ENCODE measurements at places on chromosomes 16 and 17.

DNA sequence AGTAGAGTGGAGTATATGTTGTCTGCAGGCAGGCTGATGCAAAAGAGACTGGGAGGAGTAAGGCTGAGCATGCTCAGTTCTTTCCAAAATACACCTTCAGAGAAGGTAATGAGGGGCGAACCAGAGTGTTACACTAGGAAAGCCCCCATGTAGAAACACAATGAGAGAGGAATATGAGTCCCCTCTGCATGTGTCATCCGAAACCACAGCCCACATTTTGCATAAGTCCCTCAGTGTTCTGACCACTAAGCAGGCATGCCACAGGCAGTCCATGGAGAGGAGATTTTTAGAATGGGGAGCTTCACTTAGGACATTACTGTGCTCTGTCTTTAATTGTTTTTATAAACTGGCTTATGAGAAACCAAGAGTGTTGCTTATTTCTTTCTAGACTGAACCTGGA, 32.0 kb downstream of the SLC6A2 start:
- no peak for DNase-seq

DNA sequence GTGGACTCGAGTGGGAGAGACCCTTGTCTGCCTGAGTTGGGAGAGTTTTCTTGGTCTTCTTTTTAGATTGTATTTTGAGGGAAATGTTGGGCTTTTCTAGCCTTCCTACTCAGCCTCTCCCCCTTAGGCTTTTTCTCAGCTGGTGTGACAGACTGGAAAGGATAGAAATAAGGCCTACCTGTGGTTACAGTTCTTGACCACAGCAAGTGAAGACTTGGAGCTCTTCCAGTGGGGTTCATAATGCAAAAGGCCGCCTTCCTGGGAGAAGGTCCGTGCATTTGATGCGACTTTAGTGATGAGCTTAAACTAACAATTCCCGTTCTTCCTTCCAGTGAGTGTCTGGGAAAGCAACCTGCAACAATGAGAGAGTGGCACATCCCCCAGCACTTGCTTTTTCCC, 56.8 kb downstream of the B9D1 start:
- no peak for DNase-seq

DNA sequence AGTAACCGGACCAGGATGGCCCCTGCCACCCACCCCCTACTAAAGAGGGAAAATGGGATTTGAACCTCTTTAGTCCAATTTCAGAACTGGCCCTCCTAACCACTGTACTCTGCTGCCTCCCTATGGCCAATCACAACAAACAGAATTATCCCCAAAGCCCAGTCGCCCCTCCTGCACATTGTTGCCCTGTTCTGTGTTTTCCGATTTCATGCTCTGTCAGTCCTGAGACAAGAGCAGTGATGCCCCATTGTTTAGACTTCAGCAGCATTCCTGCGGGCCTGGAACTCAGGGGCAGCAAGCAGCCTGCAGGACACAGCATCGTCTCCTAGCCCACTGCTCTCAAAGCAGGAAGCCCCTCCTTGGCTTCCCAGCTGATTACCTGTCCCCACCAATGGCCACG, 20.5 kb upstream of the KLHL11 start:
- peak; percentile 74 for DNase-seq

GRCh38 chr17:82668631-82669099, 20.4 kb upstream of the WDR45B start:
- peak; percentile 88 for DNase-seq

DNA sequence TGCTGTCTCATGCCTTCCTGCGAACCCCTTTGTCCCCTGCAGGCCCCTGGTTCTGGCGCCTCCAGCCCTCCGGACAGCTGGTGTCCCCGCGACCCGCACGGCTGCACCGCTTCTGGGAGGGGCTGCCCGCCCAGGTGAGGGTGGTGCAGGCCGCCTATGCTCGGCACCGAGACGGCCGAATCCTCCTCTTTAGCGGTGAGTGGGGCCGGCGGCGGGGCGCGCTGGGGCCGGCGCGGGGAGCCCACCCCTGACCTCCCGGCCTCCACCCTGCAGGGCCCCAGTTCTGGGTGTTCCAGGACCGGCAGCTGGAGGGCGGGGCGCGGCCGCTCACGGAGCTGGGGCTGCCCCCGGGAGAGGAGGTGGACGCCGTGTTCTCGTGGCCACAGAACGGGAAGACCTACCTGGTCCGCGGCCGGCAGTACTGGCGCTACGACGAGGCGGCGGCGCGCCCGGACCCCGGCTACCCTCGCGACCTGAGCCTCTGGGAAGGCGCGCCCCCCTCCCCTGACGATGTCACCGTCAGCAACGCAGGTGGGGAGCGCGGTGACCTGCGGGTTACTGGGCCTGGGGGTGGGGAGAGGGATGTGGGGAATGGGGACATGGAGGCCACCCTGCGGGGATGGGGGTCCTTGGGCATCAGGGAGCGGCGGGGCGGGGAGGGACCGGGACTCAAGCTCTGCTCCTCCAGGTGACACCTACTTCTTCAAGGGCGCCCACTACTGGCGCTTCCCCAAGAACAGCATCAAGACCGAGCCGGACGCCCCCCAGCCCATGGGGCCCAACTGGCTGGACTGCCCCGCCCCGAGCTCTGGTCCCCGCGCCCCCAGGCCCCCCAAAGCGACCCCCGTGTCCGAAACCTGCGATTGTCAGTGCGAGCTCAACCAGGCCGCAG, 7.1 kb upstream of the IL32 start:
- DNase-seq, result no peak

- no peak for DNase-seq
These were observed 9.7 kb upstream of the MLKL start for GRCh38 chr16:74710401-74710800.

DNA sequence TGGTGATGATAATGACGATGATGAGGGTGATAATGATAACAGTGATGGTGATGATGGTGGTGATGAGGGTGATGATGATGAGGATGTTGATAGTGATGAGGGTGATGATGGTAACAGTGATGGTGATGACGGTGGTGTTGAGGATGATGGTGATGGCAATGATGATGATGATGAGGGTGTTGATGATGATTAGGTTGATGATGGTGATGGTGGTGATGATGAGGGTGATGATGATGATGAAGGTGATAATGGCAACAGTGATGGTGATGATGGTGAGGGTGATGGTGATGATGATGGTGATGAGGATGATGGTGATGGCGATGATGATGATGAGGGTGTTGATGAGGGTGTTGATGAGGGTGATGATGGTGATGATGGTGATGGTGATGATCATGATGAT, 93.8 kb upstream of the ZNF469 start:
- no peak for DNase-seq

DNA sequence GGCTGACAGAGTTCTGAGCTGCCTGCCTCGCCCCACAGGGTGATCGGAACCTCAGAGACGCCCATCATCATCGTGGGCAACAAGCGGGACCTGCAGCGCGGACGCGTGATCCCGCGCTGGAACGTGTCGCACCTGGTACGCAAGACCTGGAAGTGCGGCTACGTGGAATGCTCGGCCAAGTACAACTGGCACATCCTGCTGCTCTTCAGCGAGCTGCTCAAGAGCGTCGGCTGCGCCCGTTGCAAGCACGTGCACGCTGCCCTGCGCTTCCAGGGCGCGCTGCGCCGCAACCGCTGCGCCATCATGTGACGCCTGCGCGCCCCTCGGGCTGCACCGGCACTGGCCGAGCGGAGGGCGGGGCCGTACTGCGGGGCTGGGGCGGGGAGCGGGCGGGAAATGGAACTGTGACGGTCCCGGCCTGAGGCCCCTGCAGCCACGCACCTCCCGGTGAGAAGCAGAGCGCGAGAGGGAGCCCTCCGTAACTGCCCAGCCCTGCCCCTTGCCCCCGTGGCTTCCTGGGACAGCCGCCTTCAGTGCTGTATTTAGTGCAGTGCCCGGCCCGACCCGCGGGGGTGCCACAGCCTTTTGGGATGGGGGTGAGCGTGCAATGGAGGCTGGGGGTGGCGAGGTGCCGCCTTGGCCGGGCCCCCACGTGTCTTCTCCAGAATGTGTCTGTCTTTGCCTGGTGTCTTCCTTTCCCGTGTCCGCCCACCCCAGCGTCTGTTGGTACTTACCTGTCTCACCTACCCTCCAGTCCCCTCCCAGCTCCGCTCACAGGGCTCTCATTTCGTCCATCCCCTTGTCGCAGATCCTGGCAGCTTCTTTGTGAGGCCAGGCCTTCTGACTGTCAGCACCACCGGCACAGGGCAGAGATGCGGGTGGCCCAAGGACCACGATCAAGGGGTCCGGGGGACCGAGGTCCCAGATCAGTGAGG, 9.8 kb downstream of the RASL10B start:
- peak; percentile 54 for DNase-seq

DNA sequence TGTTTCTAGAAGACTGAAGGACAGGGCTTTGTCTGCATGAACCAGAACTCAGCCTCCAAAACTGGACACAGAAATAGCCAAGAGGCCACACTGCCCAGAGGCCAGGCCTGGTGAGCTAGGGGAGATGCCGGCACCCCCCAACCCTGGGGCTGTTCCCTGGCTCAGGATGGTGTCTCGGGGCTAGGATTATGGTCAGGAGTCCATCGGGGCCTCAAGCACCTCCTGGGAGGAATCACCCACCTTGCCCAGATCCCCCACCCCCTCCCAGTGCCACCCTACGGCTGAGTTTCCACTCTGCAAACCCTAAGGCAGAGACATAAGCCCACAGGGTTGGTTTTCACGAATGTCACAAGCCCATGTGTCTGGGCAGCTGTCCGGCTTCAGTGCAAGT, 37.2 kb downstream of the SLC7A5 start:
- no peak for DNase-seq

DNA sequence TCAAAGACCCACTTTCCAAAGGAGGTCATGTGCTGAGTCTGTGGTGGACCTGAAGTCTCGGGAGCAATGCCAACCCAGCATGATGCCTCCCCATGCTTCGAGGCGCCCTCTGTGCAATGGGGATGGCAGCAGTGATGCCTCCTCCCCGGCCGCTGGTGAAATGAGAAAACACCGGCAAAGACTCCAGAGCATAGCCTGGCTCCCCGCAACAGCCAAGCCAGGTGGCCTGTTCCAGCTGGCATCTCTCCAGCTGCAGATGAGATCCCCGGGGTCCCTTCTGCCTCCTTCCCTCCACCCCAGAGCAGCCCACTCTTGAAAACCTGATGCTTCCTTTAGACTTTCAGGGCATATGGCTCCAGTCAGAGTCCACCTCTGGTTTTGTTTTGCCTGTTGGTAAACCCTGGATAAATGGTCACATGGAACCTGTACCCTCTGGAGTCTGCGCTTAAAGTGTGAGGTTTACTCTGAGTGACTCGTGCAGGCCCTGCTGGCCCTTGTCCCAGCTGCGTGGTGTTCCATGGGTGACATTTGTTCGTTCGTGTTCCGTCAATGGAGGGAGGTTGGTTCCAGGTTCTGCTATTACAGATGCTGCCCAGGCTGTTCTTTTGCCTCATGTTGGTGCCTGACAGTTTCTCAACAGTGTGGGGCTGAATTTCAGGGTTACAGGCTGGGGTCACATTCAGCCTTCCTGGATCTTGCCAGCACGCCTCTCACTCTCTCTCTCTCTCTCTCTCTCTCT, 181.8 kb upstream of the CIBAR2 start:
- DNase-seq, result no peak

- no peak for DNase-seq
These were observed 5.3 kb downstream of the SHPK start for GRCh38 chr17:3630781-3631180.

DNA sequence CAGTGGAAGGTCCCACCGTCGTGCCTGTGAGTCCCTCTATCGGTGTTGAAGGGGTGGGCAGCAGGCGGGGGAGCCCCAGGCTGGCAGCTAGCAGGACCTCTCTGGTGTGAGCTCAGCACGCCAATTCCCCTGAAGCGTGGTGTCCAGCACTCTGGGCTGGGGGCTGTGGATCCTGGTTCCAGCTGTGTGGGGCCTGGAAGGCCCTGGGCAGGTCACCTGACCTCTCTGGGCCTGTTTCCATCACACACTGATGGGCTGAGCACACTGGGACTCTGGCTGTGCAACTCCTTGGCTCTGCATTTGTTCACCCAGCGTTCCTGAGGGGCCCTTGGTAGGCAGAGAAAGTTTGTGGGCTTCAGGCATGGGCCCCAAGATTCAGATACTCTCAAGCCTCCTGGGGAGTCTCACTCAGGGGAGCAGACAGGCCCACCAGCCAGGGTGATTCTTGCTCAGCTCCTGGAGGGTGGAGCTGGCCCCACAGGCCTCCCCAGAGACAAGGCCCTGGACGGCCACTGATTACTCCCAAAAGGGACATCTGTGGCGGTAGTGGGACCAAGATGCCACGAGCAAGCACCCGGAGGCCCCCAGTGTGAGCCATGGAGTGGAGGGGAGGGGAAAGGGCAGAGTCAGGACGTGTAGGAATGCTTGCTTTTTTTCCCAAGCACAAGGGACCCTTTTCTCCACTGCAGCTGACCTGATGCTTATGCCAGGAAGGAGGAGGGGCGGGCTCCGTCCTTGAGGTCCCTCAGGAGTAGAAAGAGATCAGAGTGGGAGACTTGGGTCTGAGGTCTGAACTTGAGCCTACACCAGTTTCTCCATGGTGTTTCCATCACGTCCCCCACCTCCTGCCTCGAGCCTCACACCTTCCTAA, 8.5 kb downstream of the SCGB1C2 start:
- DNase-seq, result no peak

DNA sequence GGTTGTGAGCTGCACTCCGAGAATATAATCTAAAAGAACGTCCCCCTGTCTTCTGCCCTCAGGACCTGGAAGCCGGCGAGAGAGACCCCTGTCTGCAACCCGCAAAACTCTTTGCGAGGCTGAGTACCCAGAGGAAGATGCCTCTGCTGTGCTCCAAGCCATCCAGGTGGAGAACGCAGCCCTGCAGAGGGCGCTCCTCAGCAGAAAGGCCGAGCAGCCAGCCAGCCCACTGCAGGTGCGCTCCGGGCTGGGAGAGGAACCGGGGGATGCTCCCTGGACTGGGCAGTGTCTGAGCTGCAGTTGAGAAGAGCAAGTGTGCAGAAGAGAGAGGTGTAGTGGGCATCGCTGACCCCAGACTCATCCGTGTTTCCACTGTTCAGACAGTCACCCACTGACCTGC, 148.3 kb downstream of the KATNIP start:
- peak; percentile 86 for DNase-seq

GRCh38 chr16:67170168-67170948, at the start of gene NOL3:
TSS of gene NOL3 (plus strand) at chr16:67170538.
- DNase-seq, result peak; percentile 90

DNA sequence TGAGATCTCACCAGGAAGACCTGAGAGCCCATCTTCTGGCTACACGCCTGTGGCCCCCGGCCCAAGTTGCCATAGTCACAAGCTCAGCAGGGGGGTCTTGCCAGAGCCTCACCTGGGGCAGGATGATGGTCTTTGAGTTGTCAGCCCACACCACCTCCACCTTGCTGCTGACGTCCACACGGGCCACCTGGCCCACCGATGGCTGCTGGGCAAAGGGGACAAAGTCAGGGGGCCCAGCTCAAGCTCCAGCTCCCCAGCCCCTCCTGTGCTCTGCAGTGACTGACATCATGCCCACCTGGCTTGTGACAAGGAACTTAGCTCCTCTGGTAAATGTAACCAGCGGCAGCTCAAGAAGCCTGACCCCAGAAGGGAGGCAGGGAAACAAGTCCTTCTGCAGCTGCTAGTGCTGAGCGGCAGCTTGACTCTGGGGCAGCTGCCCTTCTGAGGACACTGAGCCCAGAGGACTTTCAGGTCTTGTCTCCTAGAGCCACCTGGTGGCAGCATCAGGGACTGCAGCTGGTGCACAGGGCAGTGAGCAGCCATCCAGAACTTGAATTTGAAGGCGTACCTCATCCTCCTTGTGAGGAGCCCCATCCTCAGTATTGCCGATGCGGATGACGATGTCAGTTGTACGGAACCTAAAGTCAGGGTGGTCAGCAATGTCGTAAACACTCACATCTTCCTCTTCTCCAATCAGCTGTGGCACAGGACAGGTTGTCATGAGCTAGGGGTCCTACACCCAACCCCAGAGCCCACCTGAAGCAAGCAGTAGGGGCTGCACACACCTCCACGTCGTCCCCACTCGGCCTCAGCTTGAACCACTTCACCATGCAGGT, 13.5 kb downstream of the SPHK1 start:
- peak; percentile 86 for DNase-seq

GRCh38 chr16:87314990-87315420, 2.2 kb downstream of the C16orf95 start:
- DNase-seq, result no peak
